NCI-H1417 treated with DMSO at 0.1 percent for 48 hours (cell line): ENCODE measurements at places on chromosomes 1 and 21.

- DNase-seq, result no peak
These were observed 246 bp downstream of the ATP2B4 start for GRCh38 chr1:203626910-203627246.

DNA sequence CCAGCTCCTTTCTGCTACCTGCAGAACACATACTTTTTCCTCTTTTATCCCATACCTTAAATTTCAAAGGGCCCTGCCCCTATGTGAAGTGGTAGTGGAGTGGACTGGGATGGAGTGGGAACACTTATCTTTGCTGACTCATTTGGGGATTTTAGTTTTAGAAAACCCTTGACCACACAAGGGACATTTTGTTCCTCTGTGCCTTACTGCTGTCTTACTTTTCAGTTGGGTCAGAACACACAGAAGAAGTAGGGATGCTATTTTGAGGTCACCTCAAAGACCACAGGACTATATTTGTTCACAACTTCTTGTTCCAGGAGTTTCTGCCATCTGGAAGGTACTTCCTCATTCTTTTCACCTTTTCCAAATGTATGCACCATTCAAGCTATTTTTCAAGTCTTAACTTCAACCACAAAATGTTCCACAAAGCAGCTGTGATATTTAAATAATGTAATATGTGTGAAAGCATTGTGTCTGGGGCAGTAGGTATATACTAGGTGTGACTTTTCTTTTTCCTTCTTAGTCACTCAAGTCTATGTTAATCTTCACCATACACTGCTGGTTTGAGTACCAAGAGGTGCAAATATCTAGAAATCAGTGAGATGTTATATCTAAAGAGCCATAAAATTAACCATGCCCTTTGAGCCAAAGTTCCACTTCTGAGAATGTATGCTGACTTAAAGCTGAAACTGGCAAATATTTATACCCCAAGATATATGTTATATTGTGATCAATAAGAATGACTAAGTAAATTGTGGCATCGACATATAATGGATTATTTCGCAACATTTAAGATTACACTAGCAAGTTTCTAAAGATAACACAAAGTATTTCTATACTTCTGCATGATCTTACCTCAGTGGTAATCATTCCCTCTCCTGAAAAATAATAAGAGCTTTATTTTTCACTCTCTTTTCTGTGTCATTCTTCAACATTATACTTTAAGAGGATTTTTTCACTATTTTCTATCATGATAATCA is 308.5 kb downstream of the MRPL39 start:
- DNase-seq, result no peak

DNA sequence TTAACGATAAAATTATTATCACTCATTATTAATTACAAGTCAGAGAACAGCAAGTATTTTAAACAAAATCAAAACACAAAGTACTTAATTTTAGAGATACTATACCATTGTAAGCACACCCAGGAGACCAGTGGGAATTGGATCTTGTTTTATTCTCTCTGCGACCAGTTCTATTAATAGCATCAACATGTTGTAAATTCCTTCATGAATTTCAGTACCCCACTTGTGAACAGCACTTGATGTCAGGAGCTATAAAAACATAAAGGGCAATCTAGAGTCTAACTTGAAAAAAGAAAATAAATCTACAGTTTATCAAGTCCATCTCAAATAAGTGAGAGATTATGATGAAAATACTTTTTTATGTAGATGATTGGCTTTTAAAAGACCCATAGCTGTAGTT is 42.9 kb downstream of the USP24 start:
- no peak for DNase-seq

- no peak for DNase-seq
These were observed 3.8 kb downstream of the DMBX1 start for GRCh38 chr1:46493316-46494032.
